ENCODE measurements at places on chromosomes 4 and X.

DNA sequence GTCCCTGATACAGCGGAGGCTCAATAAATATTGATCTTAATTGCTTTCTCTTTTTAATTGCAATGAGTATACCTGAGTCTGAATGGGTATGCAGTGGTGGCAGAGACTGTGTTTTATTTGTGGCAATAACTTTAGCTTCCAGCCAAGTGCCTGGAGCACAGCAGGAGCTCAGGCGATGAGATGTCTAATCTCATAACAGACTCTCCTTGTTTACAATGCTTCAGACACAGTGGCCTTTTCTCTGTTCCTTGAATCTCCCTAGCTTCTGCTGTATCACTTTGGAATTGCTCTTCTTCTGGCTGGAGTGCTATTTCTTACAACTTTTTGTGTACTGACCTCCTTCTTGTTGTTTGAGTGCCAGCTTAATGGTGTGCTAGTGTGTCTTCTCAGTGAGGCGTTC is 91.5 kb upstream of the UNC5C start:
- no peak for DNase-seq

- no peak for DNase-seq
Observed at GRCh38 chrX:103927030-103927429, 35.4 kb upstream of the TMSB15B start.

DNA sequence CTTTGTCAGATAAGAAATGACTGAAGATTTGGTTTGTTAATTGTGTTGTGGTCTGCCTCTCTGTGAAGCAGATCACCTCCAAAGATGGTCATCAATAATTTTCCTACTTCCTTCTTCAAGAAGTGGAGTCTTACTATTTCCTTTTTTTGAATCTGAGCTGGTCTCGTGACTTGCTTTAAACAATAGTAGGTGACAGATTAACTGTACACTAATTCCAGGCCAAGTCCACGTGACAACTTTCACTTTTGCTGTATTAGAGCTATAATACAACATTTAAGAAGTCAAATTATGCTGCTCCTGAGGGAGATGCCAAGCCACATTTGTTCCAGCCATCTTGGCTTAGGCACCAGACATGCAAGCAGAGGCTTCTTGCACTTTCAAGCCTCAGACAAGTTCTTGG is 393.8 kb upstream of the GRID2 start:
- no peak for DNase-seq

DNA sequence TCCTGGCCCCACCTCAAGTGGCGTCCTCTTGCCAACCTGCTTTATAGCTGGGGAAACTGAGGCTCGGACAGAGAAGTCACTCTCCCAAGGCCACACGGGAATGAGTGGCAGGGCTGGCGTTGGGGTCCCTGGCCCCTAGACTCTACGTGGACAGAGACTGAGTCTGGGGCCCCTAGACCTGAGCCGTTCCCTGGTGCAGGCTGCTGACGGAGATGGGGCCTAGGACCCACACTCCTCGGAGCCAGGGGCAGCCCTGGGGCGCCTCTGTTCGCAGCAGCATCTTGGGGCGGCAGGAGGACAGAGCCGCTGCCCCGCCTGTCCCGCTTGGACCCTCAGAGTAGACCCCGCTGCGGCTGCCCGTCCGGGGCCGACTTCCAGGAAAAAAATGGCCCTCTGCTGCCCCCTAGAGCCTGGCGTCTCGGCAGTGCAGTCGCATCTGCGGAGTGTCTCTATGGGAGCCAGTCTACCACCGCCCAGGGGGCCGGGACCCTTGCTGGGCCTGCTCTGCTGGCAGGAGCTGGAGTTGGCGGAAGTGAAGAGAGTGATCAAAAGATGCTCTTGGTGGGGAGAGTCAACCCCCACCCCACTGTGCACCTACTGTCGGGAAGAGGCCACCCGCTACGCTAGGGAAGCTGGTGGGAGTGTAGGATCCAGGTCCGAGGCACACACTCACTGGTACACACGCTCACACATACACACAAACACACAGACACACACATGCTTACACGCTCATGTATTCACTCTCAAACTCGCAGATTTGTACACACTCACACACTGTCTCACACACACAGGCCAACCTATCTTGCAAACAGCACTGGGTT is 220.1 kb downstream of the AFAP1 start:
- DNase-seq, result peak; percentile 34

GRCh38 chr4:120082251-120082650 is 15.6 kb upstream of the MAD2L1 start:
- DNase-seq, result no peak

DNA sequence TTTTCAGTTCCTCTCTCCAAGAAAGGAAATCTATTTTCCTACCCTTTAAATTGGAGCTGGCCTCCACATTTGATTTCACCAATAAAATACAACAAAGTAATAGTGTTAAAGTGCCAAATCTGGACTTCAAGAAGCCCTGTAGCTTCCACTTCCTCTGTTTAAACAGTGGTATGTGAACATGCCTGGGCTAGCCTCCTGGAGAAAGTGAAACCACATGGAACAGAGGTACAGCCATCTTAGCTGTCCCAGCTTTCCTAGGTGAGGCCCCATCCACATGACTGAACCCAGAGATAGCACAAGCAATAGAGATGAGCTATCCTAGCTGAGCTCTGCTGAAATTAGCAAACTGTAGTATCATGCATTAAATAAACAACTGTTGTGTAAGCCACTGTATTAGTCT is 131.8 kb upstream of the VCX start:
- DNase-seq, result no peak

DNA sequence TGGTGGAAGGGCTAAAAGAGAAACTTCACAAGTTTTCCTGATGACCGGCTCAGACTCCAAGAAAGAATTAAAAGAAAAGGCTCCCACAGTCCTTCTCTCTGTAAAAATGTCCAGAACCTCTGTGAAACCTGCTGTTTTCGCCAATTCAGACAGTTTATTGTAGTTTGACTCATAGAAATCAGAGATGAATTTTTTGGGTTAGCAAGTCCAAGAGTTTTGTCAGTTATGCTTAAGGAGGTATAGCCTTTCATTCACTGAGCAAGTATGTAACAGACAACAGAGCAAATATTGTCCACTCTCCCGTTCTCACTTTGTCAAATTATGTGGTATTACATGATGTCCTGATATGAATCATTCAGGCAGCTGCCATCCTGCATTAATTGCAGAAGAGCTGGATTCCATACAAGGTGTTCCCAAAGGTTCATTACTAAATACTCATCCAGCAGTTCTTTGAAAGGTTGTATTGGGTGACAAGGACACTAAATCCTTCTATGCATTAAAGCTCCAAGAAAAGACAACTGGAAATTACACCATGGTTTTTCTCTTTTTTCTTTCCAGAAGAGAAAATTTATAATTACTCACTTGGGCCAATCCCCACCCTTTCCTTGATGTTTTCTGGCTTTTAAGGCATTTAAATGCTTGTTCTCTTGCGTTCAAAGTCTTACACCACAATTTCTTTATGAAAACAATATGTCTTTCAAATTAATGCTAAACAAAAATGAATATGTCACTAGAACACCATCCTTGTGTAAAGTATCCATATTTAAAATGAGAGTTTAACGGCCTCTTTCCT is 30.0 kb upstream of the PLAC1 start:
- DNase-seq, result no peak

- no peak for DNase-seq
Observed at GRCh38 chr4:7199129-7199725, 6.9 kb downstream of the SORCS2 start.

GRCh38 chrX:49840679-49841078 is 11.6 kb downstream of the PAGE4 start:
- DNase-seq, result peak; percentile 50

DNA sequence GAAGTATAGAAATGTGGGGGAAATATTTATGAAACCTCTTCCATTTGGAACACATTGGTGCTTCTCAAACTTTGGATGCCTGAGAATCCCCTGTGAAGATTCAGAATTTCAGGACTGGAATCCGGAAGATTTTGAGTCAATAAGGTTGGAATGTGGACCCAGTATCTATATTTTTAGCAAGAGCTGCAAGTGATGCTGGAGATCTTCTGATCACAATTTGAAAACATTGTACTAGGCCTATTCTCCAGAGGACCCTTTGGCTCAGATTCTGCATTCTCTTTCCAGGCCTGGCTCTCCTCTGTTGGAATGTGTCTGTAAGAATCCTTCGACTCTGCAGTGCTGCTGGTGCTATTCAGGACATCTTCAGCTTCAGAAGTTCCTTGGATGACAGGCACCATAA is 2.4 kb upstream of the PKD2 start:
- DNase-seq, result no peak

- DNase-seq, result no peak
Observed at GRCh38 chrX:150146271-150146896, 208.1 kb upstream of the EOLA2 start.

DNA sequence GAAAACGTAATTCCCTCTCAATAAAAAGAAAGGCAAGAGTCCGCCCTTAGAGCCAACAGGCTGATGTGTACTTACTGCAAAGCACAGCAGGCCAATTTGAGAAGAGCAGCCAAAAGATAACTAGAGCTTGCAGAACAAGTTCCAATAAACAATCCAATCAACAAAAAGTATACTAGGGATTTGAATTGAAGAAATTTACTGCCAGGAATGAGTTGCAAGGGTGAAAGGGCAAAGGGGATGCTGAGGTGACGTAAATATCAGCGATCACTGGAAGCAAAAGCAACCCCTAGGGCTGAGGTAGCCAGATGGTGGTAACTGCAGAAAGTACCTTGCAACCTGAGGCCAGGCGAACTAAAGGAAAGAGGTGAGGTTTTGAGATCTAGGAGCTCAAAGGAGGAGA is 152.1 kb upstream of the TENM3 start:
- no peak for DNase-seq

- no peak for DNase-seq
Observed at GRCh38 chrX:110315551-110315950, 2.3 kb downstream of the AMMECR1 start.

GRCh38 chrX:39469126-39469525 is 628.6 kb downstream of the BCOR start:
- DNase-seq, result no peak

DNA sequence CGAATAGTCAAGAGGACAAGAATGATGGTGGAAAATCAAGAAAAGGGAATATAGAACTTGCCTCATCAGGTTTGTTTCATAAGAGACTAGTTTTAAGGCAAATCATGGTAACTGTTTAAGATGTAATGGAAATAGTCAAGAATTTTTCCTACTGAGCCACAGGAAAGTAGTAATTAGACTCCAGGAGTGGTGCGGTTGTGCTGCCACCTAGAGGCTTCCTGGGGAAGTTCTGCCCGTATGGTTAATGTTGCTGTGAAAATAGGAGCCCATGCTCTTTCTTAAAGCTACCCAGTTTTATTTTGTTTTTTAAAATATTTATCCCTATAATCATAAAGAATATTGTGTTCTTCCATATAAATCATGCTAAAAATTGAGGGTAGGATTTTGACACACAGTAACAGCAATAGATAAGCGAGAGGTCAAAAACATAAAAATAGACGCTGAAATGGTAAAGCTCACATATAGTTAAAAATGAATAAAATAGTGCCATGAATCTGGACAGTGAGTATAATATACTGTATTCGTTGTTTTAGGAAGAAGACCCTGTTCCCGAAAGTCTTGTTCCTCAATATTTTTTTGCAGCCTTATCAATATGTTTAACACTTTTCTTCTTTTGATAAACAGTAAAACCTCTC is 87.0 kb downstream of the PHOX2B start:
- peak; percentile 23 for DNase-seq

GRCh38 chrX:150366951-150367545 is 3.9 kb downstream of the MAMLD1 start:
- no peak for DNase-seq

GRCh38 chrX:135295238-135295943 is 13.9 kb upstream of the ETDC start:
- peak; percentile 63 for DNase-seq

- peak; percentile 45 for DNase-seq
Observed at GRCh38 chr4:41693629-41694028, 54.9 kb downstream of the PHOX2B start.

GRCh38 chr4:14856062-14856933 is 146.0 kb upstream of the CPEB2 start:
- no peak for DNase-seq

DNA sequence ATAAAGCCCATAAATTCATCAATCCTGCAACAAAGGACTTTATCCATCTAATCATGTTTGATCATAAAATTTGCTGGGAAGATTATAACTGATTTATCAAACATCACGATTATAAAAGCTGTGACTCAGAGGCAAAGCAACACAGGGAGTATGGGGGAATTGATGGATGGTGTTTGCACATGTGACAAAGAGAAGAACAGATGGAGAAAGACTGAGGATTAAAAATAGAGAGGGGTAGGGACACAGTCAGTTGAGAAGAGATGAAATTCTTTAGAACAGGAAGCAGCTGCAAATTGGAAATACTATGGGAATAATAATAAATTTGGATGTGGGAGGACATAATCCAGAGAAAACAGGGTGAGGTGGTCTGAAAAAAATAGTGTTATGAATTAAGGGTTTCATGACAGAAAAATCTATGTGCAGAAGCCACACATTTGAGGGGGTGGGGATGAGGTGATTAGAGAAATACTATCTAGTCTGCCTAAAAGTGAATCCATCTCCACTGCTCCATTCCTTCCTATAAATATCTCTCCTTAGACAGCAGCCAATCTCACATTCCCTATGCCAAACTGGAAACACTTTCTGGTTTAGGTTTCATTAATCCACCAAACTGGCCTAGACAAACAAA is 6.2 kb downstream of the PRR32 start:
- no peak for DNase-seq

GRCh38 chr4:159191989-159192388 is 89.1 kb downstream of the RAPGEF2 start:
- no peak for DNase-seq

DNA sequence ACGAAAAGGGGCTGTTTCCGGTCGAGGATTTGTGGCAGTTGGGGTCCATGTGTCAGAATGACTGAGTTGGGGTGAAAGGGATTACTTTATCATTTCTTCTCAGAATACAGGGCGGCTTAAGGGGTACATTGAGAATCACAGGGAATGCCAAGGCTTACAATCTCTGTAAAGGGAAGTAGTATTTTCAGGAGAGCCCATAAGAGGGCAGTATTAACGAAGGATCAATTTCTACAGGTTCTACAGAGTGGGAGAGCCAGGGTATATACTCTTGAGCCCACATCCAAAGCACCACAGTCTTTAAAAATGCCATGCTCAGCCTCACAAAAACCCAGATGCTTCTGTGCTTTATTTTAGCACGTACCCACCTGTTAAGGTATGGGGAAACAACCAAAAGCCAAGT is 67.7 kb upstream of the ZXDA start:
- DNase-seq, result no peak

GRCh38 chrX:104707572-104707971 is 141.6 kb downstream of the IL1RAPL2 start:
- DNase-seq, result no peak

GRCh38 chr4:102675141-102675540 is 85.6 kb downstream of the MANBA start:
- no peak for DNase-seq

- peak; percentile 5 for DNase-seq
Observed at GRCh38 chr4:1910643-1911042, 39.5 kb downstream of the NSD2 start.

- no peak for DNase-seq
Observed at GRCh38 chrX:7389576-7389975, 241.6 kb upstream of the PUDP start.

GRCh38 chrX:21481761-21482160 is 107.5 kb downstream of the CNKSR2 start:
- no peak for DNase-seq
